ENCODE measurements at places on chromosomes 4 and X.

GRCh38 chrX:85516131-85516530 lies 136.7 kb upstream of the POF1B start:
- no peak for DNase-seq

GRCh38 chr4:98722000-98722399 lies 63.6 kb upstream of the TSPAN5 start:
- DNase-seq = no peak

DNA sequence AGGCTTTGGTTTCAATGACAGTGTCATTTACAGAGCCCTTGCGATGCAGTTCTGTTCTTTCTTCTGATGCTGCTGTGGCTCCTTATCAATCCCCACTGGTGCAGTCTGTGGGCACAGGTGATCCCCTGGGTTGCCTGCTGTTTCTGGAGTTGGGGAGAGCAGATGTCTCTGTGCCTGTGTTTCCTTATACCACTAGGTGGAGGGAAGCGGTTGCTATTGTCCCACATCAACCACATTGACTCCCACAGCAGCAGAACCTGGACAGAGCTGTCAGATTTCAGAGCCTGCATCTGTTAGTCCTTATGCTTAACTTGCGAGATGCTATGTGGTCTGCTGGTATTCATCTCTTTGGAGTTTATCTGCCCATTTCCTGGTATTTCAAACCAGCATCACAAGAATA lies 57.7 kb downstream of the NEIL3 start:
- no peak for DNase-seq

DNA sequence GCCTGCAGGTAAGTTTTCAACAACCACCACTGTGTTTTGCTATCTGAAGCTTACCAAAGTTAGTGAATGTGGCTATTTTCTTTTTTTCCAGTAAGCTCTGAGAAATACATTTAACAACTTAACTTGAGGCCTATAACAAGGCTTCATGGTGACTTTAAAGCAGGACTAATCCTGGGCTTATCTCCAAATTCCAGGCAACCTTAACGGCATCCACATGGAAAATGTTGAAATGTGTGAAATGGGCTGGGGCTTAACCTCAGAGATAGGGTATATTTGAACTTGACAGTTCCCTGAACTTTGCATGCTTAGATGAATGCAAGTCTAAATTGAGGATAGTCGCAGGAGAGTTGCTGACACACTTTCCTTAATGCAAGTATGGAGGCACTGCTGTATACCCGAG lies 539.2 kb downstream of the GALNTL6 start:
- no peak for DNase-seq

DNA sequence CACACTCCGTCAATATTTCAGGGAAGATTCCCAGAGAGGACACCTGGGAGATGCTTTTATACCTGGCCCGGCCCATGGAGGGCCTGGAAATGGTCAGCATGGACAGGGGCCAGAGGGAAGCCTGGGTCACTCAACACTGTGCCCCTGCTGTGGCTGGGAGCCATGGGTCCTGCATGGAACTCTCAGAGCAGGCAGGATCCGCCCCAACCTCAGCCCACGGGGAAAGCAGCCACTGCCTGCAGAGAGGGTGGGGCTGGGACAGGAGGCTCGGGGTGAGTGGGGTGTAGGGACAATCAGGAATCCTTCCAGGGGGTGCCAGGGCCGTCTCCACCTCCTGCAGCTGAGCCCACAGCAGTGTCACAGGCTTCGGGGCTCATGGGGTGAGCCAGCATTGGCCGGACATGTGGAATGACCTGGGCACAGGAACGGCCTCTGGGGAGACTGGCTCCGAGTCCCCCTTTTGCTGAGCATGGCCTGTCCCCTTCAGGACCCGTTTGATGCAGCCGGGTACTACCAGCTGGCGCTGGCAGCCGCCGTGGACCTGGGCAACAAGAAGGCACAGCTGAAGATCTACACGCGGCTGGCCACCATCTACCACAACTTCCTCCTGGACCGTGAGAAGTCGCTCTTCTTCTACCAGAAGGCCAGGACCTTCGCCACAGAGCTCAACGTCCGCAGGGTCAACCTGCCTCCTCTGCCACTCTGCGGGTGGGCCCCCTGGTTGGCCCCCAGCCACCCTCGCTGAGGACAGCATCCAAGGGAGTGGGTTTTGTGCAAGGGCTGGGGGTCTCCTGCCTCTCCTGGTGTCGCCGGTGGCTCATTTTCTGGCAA lies 29.1 kb upstream of the HTRA3 start:
- no peak for DNase-seq

GRCh38 chr4:2286904-2287593 lies 25.1 kb upstream of the MXD4 start:
- no peak for DNase-seq

DNA sequence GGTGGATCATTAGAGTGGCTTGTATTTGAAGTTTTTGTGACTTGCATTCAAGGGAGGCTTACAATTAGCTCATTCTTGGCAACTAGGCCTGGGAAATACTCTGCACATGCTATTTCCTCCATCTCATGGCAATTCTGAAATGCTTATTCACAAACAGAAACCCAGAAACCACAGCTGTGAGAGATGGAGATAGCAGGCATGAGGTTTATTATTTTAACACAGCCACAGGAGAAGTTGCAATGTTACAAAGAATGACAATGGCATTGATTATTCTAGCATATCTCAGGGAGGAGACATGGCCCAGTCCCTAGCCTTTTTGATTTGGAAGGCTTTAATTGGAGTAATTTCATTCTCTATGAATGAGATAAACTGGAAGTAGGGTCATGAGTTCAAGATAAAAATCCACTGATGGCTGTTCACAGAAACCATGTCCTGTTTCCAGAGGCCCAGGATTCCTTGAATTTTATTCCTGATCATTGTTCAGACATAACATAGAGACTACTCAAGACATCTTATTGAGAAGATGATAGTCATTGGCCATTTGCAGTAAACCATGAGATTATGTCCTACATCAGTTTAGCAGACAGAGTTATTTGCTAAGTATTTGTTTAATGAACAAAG lies 123.9 kb downstream of the MID1 start:
- no peak for DNase-seq

GRCh38 chrX:109635146-109635545 lies 10.2 kb upstream of the KCNE5 start:
- DNase-seq = no peak

DNA sequence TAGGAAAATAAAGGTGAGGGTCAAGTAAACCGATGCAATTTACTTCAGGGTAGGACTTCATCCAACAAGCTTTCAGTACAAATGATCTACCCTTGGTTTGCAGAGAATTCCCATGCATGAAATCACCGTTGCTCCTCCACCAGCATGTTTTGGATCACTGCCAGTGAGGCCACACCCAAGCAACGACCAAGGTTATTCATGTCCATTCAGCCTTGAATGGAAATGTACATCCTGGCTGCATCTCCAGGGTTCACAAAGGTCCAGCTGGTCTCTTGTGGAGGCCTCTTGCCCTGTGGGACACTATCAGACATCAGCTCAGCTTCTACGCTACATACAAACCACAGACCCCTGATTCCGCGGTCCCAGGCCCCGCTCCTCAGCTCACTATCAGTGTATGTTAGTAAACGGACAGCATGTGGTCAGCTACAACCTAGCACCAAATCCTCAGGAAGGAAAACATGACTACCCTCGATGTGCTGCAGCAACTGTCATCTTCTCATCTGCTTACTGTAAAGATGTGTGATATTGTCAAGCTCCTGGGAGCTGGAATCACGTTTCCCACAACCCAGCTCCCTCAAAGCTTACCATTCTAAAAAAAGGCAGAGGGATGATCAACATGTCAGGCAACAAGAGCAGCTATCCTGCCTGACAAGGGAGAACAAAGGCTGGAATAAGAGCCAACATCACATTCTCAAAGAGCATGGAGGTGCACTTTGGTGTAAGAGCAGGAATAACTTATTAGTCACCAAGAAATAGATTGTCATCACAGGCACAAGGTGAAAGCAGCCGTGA lies 4.9 kb downstream of the LYAR start:
- DNase-seq = no peak

- no peak for DNase-seq
These were observed 356.0 kb downstream of the ADAM29 start for GRCh38 chr4:175273995-175274753.

GRCh38 chr4:1683736-1684505 lies at the start of gene FAM53A:
TSS of gene FAM53A (minus strand) at chr4:1684313. CDS start at chr4:1668741, 15,572 bp downstream.
- peak; percentile 88 for DNase-seq

DNA sequence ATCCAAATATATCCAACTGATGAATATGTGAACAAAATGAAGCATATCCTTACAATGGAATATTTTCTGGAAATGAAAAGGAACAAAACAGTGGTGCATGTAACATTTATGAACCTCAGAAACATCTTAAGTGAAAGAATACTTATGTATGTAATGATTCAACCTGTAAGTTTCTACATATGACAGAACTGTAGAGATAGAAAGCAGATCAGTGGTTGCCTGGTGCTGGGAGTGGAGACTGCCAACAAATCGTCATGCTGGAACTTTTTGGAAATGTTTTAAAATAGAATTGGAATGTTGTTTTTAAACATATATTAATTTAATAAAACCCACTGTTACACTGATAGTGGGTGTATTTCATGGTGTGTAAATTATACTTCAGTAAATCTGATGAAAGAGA lies 667.5 kb downstream of the RAPGEF2 start:
- no peak for DNase-seq

DNA sequence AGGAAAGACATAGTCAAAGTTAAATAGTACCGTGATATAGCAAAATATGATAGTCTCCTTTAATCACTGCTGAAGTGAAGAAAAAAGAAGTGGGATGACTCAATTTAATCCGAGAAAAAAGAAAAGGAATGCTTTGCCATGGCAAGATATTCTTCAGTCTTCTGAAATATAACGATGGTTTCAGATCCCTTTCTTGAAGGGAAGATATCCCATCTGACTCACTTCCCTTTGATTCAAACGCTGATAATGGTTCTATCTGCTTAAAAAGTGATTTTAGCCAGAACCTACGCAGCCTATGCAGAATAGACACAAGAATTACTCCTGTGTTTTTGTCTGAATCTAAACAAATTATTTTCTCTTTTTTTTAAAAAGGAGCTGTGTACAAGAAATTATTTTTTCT lies 68.1 kb upstream of the FTHL17 start:
- no peak for DNase-seq

DNA sequence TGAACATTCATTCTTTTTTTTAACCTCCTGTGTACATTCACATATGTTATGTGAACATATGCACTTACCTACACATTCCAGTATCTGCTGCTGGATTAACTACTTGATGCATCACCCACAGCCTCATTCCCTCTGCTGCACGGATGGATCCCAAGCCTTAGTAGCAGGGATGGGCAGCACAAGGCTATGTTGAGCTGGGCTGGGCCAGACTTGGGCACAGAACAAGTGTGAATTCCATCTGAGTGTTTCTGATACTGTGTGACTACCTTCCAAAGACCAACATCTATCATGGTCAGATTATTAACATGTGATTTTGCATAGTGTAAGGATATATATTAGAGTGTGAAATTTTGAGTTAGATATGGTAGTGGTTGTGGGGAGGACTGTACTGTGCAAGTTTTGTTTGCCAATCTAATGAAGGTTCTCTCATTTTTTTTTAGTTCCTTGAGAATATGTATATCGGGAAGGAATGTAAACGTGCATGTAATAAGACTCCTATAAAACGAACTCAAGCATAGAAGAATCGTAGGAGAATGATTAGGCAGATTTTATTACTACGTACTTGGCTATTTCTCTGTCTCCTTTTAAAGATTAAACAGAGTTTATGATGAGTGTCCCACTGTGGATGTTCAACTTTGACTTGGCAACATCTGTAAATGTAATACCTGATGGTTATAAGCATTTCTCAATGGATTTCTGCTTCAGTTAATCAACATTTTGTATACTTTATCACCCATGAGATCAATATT lies 23.4 kb upstream of the STBD1 start:
- no peak for DNase-seq
